ENCODE measurements at places on chromosomes 2 and 18.

- no peak for DNase-seq
Observed at GRCh38 chr18:77940566-77940965, 690.9 kb downstream of the GALR1 start.

DNA sequence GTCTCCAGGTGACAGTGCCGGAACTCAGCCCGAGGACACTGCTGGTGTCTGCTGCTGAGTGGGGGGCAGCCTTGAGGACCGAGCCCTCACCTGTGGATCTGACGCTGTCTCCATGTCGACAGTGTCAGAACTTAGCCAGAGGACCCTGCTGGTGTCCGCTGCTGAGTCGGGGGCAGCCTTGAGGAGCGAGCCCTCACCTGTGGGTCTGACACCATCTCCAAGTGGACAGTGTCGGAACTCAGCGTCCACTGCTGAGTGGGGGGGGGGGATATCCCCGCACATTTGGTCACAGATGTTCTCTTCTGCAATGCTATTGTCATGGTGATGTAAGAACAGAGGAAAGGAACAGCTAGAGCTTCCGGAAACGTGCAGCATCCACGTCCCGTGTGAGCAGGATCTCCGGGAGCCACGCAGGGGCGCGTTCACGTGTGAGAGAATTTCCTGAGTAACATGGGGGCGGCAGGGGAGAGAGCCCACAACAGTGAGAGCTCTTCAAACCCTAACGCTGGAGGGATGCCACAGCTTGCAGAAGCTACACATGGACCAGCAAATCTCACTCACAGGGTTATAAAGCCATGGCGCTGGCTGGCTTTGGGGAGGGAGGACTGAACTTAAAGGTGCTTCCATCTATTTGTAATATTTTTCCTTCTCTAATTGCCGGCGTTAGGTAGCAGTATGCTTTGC is 250.7 kb upstream of the SALL3 start:
- DNase-seq, result no peak

DNA sequence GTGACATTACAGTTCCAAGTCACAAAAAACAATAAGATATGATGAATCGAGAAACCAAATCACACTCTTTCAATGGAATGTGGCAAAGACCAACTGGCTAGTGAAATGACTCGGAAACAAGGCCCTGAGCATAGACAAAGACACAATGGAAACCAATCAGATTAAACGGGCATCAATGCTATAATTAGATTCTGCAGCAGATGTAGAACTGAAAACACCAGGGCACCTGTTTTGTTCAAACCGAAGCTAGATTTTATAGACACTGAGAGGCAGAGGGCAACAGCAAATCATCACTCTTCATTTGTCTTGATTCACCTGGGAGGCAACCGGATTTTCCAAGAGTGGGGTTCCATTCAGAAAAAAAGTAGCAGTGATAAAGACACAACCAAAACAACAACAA is 92.8 kb upstream of the BARD1 start:
- no peak for DNase-seq

DNA sequence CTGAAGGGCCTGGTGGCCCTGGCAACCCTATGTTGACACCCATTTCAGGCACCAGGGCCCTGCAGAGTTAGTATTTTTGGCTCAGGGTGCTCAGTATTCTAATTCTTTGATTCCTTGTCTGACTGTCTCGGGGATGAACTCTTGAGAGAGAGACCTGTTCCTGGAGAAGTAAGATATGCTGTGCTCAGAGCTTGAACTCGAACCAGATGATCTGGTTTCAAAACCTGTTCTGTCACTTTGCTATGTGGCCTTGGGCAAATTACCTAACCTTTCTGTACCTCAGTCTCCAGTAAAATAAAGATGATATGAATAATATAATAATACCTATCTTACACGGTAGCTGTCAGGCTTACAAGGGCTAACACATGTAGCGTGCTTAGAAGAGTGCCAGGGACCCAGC is 294.2 kb downstream of the DYSF start:
- DNase-seq, result no peak

- DNase-seq, result no peak
Observed at GRCh38 chr2:5507367-5507766, 184.8 kb upstream of the SOX11 start.

- no peak for DNase-seq
Observed at GRCh38 chr2:233489666-233490065, 76.9 kb downstream of the USP40 start.

DNA sequence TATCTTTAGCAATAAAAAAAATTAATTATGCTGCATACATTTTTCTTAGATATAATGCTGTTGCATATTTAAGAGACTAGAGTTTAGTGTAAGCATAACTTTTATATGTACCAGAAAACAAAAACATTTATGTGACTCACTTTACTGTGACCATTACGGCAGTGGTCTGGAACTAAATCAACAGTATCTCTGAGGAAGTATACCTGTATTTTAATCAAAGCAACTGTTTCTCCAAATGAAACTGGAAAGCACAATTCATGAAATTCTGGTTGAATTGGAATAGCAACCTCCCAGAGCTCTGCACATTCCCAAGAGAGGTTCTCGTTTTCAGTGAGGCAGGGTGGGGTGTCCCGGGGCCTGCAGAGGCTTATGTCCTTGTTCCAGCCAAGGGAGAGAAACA is 112.2 kb upstream of the TACR1 start:
- no peak for DNase-seq

Data from Jurkat, Clone E6-1 (cell line).